Activated CD8-positive, alpha-beta T cell treated with anti-CD3 and anti-CD28 coated beads, Interleukin-2, amount 10 ng/mL, durations not matched to agents 7 days and 5 days (primary cell): ENCODE measurements at places on chromosomes 6 and 20.

DNA sequence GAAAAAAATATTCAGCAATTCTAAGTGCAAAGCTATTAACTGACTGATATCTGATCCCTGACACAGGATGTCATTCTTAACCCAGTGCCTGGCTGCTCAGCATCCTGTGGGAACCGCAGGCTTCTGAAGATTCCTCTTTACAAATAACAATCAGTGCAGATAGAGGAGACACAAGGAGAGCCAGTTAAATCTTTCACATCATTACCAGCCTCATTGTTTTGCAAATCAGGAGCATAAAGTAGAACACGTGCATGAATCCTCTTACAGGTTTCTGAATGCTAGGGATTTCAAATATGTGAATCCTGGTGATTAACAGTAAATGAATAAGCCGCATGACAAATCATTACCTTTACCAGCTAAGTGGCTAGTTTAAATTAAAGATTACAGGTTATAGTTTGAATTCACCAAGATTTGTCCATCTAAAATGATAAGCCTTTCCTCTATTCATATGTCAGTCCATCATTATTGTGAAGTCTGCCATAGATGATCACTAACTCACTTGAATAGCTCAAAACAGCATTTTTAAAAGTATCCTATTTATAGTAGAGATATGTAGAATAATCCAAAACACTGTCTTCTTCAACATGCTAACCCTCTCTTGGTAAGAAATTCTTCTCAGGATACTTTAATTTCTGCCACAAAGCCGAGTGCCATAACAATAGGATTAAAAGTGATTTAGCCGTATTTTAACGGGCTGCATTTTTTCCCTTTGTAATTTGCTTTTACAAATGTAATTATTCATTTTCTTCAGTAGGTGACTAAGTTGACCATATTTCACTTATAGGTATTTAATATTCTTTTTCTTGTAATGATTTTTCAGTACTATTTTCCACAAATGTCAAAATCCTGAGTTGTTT lies 367.3 kb upstream of the EPHA7 start:
- DNase-seq: no peak

DNA sequence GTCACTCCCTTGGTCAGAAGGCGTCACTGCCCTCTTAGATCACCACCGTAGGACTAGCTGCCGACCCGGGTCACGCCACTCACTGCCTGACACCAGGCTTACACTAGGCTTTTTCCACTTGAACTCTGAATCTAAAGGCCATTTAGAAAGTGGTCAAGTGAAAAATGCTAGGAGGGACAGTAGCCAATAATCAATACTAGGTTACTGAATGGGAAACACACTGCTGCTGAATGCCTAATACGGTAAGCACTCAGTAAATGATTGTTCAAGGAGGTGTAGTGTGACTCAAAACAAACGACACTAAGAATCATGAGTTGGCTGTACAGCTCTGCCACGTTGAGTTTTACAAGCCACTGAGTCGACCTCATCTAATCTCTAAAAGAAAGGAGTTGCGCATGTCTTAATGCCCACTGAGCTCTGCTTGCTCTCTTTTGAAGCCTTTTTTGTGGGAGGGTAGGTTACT lies 760 bp upstream of the IBTK start:
- no peak for DNase-seq

DNA sequence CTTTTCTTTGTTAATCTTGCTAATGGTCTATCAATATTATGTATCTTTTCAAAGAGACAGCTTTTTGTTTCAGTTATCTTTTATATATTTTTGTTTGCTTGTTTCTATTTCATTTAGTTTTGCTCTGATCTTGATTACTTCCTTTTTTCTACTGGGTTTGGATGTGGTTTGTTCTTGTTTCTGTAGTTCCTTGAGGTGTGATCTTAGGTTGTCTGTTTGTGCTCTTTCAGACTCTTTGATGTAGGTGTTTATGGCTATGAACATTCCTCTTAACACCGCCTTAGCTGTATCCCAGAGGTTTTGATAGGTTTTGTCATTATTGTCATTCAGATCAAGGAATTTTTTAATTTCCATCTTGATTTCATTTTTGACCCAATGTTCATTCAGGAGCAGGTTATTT lies 26.8 kb upstream of the TNFAIP3 start:
- DNase-seq: no peak

DNA sequence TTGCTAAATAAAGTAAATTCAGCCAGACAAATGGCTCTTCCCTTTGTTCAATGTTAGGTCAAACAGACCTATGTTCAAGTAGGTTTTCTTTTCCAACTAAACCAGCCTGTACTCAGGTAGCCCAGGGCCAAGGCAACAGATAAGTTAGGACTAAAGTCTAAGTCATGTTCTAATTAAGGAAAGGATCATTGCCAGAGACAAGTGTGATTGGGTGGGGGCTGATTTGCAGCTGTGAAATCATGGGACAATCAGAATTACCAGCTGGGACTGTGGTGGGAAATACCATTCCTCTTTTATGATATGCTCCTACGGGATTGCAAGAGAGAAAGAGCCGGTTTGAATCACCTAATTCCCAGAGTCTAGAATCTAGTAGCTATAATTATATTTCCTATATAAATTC lies 4.2 kb upstream of the FBXO30 start:
- DNase-seq: no peak

- no peak for DNase-seq
Observed at GRCh38 chr6:85756982-85757381, 114.3 kb upstream of the SYNCRIP start.
